ENCODE measurements at places on chromosomes 2 and 18.

DNA sequence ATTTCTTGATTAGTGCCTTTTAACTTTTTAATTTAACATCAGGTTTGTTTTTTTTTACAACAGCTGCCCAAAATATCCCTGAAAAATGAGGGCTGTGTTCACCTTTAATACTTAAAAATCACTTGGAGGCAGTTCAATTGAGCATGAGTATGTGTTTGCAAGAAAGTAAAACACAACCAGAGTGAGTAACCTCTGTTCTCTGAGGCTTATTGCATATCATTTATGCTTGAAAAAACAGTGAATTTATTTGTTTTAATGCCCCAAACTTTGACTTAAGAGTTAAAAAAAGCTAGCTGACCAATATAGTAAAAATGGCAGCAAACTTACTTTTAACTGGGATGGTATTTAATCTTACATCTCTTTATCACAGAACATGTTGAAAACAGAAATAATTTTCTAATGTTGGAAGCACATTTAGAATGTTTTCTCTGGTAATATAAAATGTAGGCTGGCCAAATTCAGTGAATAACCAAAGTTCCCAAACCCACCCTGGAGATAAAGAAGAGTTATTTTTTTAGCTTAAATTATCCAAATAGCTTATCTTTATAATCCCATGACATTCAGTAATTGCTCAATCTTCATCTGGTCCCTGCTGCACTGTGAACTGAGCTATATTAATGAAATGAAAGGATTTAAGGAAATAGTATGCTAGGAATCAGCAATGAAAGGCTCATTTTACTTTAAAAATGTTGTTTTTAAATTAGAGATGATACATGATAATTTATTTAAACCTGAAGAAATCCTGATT is 24.8 kb upstream of the EFEMP1 start:
- DNase-seq, result no peak

DNA sequence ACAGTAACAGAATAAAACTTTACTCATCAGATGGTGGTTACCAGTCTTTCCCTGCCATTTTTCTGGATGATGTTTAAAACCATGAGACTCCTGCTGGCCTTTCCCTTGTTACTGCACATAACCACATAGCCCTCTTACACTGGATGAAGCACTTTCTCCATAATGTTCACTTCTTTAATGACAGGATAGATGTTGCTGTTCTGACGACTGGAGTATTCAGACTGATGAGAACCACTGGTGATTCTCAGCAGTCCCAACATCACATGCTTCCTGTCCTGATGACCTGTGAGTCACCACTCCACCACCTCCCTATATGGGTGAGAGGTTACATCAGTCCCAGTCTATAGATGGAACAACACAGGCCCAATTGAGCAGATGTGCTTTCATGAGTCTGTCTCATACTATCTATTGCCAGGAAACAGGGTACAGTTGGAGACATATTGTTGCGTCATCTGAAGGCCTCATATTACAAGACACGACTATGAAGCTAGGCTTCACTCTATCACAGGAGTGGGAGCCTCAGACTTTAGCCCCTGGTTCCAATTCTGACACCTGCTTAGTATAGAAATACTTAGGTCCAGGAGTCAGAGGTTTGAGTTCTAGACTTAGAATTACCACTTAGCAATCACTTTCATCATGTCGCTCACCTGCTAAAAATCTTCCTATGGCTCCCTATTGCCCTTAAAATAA is 145.7 kb upstream of the KLF7 start:
- peak; percentile 84 for DNase-seq

DNA sequence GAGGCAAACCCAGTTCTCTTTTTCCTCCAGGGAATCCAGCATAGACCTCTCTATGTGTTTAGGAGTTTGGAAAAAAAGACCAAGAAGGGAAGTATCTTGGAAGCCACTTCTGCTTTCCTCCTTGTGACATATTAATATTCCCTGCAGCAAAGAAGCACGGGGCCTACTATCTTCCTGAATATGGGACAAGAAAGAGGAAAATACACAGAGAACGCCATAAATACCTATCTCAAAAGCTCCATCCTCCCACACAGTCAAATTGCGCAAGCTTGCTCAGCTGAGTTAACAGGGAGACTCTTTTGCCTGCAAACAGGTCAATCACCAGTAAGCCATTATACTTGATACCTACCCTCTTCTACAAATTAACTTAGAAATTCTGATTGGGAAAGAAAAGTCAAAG is 16.7 kb upstream of the RAPH1 start:
- DNase-seq, result no peak

DNA sequence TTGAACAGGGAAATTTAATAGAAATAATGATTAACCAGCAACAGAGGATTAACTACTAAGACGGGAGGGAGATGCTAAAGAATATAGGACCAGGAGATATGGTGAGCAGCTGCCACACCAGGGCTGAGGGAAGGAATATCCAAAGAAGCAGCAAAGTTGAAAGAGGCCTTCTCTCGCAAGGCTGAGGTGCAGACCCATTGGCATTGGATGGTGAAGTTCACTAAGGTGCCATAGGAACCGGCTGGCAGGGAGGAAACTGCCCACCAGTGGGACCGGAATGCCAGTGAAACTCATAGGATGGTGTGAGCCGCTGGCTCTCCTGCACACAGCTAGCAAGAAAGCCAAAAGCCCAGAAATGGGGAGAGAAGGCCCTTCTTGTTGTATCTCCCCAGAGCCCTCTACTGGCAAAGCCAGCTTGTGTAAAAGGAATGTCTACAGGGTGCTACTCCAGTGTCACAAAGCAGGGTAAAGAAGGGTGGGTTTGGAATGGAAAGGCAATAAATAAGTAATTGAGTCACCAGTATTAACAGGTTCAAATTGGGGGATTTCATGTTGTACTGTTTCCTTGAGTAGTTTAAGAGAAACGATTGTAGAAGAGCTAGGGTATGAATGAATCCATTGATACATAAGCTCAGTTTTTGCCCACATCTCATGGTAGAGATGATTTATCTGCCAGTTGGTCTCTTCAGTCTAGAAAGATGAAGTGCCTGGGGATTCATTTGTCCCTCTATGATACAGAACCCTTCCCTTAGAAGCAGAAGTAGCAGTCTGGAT is 36.0 kb downstream of the FARP2 start:
- DNase-seq, result peak; percentile 13

DNA sequence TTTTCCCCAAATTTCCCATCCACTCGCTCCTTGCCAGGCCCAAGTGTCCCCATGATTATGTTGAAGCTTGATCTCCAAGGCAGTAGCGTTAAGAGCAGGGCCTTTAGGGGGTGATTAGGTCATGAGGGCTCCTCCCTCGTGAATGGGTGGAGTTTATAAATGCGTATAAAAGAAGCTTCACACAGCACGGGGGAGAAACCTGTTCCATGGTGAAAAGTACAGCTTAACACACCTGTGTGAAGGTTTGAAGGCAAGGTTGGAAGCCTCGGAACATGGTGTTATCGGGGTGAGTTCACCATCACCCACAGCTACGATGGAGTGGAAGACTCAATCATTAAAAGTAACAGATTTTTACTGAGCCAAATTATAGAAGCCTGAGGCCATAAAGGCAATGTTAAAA is 137.4 kb upstream of the ALKAL2 start:
- no peak for DNase-seq

DNA sequence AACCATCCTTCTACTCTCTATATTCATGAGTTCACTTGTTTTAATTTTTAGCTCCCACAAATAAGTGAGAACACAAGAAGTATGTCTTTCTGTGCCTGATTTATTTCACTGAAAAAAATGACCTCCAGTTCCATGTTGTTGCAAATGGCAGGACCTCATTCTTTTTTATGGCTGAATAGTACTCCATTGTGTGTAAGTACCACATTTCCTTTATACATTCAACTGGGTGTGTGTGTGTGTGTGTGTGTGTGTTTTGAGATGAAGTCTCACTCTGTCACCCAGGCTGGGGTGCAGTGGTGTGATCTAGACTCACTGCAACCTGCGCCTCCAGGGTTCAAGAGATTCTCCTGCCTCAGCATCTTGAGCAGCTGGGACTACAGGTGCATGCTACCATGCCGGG is 41.2 kb downstream of the KCNG3 start:
- no peak for DNase-seq

DNA sequence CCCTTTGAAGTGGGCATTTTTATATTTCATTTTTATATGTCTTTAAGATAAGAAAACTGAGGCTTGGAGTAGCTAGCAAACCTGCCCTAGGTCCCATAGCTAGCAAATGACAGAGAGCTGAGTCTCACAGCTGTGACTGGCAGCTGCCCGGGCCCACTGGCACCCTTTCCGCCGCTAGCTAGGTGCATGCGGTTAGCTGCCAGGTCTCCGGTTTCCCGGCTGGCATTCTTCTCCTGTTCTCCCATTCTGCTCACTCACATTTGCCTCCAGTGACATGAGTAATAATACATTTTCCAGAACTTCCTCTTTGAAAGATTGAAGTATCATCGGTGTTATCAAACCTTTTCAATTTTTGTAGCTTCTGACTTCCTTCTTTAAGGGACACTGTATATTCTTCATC is 38.7 kb downstream of the MTCL1 start:
- DNase-seq, result no peak

DNA sequence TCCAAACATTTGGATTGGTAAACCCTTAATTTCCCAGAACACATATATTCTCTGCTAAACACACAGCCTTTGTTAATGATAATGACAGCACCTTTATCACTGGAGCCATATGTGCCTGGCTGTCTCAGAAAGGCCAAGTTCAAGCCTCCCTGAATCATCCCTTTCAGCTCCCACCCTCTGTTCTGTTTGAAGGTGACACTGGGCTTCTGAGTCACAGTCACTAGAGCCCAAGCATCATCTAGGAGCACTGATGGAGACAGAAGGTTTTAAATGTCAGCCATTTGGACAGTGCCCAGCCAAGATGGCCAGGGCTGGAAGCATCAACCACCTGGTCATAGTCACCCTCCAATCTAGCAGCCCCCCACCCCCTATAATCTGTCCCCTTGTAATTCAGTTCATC is 80.6 kb downstream of the NRP2 start:
- DNase-seq, result no peak

- DNase-seq, result no peak
Measured at GRCh38 chr2:27615316-27615715, 13.5 kb downstream of the CCDC121 start.

- no peak for DNase-seq
Measured at GRCh38 chr2:32067549-32067948, 4.2 kb downstream of the SPAST start.

DNA sequence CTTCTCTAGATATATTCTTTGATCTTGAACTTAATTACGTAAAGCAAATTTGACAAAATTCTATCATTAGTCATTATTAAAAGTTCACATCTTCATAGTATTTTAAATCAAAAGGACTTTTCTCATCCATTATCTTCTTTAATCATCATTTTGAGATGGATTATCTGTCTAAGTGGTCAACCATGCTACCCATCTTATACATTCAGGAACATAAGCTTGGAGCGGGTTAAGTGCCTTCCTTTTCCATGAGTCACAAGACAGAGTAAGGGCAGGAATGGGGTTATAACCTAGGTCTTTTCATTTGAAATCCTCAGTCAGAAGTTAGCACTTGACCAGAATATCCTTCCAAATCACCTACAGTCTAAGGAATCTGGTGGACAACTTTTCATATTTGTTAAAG is 297.1 kb downstream of the TCF4 start:
- DNase-seq, result no peak
